ENCODE measurements at places on chromosomes 2 and 18.

DNA sequence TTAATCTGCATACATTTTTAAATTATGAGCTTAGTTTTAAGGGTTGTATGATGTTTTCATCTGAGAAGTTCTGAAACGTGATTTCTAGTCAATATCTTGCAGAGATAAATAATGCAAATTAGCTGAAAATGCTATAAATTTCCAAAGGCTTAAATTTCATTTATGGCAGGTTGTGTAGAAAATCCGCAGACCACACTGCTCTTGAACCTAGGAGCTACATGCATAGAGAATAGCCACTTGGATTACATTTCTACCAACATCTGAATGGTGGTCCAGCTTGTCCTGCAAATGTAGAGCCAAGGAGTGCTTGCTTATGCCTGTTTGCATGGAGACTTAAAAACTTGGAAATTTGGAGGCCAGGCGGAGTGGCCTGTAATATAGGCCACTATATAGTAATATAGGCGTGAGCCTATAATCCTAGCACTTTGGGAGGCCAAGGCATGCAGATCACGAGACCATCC lies 6.8 kb downstream of the MAT2A start:
- no peak for DNase-seq

- peak; percentile 31 for DNase-seq
Observed at GRCh38 chr2:137467246-137467862, 496.9 kb upstream of the HNMT start.

GRCh38 chr2:224922142-224922727 lies 120.0 kb downstream of the DOCK10 start:
- DNase-seq: no peak

- DNase-seq: no peak
Observed at GRCh38 chr2:178913049-178913441, 105.8 kb upstream of the TTN start.

DNA sequence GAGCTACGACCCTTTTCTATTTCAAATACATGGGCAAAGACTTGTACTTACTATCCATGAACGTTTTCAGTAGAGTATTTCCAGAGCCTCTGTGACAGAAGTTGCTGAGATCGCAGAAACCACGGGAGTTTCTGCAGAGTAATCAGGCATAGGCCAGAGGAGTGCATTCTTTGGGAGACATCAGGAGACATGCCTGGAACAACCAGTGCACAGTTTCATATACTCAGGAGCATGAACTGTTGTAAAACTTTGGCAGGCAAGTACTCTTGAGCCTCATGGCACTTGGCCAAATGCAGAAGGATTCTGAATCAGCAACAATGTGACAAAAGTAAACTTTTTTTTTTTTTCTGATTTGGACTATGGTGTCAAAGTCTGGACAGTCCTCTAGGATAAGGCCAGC lies 307.1 kb downstream of the GRB14 start:
- no peak for DNase-seq

DNA sequence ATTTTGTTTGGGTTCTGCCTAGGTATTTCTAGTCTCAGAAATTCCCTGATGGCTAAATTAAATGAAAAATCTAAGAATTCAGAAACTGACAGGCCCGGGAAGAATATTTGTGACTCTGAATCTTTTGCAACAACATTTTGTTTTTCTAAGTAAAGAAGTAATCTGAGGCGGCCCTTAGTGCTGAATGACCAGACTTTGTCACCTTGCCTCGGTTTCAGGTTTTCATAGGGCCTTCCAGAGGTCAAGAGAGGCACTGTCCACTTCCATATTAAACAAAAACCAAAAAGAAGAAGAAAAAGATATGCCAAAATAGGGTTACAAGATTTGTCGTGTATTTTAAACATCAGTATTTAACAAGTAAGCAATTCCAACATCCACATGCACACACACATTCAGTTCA lies 16.1 kb upstream of the CCNYL1 start:
- no peak for DNase-seq

DNA sequence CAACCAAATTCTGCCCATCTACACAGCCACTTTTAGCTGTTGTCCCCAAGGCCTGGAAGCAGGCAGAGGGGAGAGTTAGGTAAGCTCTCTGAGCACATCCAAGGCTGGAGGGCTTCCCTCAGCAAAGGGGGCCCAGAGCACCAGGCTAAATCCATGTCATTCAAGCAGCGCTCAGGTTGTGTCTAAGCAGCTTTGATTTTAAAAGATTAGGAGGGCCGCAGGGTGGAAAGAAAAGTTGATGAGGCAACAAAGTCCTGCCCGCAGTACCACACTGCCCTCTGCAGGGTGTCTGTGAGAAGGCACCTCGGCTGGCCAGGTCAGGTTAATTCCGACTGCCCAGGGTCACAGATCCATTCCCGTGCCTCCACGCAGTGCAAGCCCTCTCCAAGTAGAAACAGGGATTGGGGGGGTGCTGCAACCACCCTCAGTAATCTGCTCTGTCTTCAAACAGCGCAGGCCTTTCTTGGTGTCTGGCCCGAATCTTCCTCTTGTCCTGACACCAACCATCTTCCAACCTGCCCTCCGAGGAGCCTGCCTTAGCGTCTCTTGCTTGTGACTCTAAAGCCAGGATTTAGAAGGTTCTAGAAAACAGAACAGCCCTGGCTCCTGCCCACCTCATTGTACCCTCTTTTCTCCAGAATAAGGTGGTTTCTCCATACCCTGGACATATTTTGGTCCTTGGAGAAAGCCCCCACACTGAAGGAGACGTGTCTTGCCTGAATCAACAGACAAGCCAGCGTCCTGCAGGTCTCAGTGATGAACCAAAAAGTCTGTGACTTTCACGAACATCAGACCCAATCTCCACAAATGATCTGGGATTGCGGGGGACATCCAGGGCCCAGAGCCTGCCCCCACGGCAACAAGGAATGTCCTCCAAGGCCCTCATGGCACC lies 289.2 kb downstream of the TNS1 start:
- peak; percentile 55 for DNase-seq
